Vein endothelial cell (primary cell): ENCODE measurements at places on chromosomes 12 and 14. TPM values are rescaled to one million over a fixed set of nuclear protein-coding genes. Genes with fewer than 3 reads are reported as not detected.

MSI1 gene
- not detected in 2 replicates for total RNA-seq

REM2 gene
- total RNA-seq: not detected in 2 replicates

ADIPOR2 gene
- 30.1 and 42.8 TPM in 2 replicates for total RNA-seq

G2E3 gene
- 11.1 and 21.4 TPM in 2 replicates for total RNA-seq

TAS2R19 gene
- 5.5 and 6.5 TPM in 2 replicates for total RNA-seq

PLBD1 gene
- total RNA-seq: 0.10 TPM in 1 of 2 replicates, not detected in the other

PELI2 gene
- total RNA-seq: 11.3 and 13.7 TPM in 2 replicates

LRTM2 gene
- 0.10 TPM in 1 of 2 replicates, not detected in the other for total RNA-seq

SOX5 gene
- 1.5 and 2.6 TPM in 2 replicates for total RNA-seq

OTOGL gene
- 0.98 and 1.5 TPM in 2 replicates for total RNA-seq

ZC3H14 gene
- 62.7 and 74.9 TPM in 2 replicates for total RNA-seq

DGLUCY gene
- 91.6 and 104 TPM in 2 replicates for total RNA-seq

CLEC9A gene
- total RNA-seq: not detected in 2 replicates

DYRK4 gene
- total RNA-seq: 24.5 and 37.0 TPM in 2 replicates

NXPH4 gene
- total RNA-seq: 0.19 TPM in 1 of 2 replicates, not detected in the other

KCNH5 gene
- total RNA-seq: not detected in 2 replicates

TTC9 gene
- total RNA-seq: 0.65 and 1.3 TPM in 2 replicates

RBP5 gene
- not detected in 2 replicates for total RNA-seq

WIF1 gene
- not detected in 2 replicates for total RNA-seq

MMP14 gene
- total RNA-seq: 268 and 400 TPM in 2 replicates

PPM1A gene
- 19.6 and 26.8 TPM in 2 replicates for total RNA-seq

VWF gene
- total RNA-seq: 1,356 and 2,070 TPM in 2 replicates

COCH gene
- 0.29 and 0.65 TPM in 2 replicates for total RNA-seq

TROAP gene
- total RNA-seq: 7.8 and 16.5 TPM in 2 replicates

ACSM4 gene
- total RNA-seq: not detected in 2 replicates

TCL1B gene
- total RNA-seq: not detected in 2 replicates

CCDC197 gene
- total RNA-seq: not detected in 2 replicates

PRKD1 gene
- 5.6 and 8.9 TPM in 2 replicates for total RNA-seq

RD3L gene
- not detected in 2 replicates for total RNA-seq

DNAI7 gene
- not detected in 2 replicates for total RNA-seq

MYO1H gene
- not detected in 2 replicates for total RNA-seq
